Stimulated activated CD8-positive, alpha-beta memory T cell treated with anti-CD3 and anti-CD28 coated beads, Interleukin-2, amount 100 ng/mL, for 48 hours (primary cell): ENCODE measurements at places on chromosomes 2 and 18.

DNA sequence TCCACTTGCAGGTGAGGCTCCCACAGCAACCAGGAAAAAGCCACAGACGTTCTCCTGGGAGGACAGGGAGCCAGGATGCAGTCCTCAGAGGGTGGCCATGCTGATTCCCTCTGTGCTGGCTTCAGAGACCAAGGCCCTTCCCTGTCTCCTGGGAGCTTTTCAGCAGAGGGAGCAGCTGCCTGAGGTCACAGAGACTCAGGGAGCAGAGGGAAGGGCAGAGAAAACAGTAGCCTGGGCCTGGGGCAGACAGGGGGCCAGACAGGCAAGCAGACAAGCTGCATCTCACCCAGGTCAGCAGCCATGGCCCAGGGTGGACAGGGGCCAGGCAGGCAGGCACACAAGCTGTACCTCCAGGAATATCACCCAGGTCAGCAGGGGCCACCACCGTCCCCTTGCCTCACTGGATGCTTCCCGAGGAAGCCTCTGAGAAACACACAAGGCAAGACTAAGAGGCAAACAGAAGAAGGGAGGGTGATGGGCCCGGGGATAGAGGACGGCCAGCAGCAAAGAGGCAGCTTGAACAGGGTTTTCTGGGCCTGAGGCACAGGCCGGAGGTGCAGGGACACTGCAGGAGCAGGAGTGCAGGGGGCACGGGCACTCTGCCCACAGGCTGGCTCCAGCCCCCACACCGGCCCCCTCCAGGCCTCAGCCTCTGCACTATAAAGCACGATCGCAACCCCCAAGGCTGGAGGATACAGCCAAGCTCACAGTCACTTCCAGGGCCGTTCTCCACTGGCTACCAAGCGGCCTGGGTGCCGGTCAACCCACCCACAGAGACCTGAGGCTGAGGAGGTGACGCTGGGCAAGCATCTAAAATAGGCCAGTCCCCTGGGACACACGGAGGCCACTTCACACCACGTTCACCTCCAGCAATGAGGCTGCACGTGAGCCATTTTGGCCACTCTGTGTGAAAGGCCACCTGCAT lies 6.1 kb downstream of the SLC66A2 start:
- DNase-seq, result no peak

GRCh38 chr2:71275939-71276310 lies 49.0 kb upstream of the PAIP2B start:
- DNase-seq, result no peak

DNA sequence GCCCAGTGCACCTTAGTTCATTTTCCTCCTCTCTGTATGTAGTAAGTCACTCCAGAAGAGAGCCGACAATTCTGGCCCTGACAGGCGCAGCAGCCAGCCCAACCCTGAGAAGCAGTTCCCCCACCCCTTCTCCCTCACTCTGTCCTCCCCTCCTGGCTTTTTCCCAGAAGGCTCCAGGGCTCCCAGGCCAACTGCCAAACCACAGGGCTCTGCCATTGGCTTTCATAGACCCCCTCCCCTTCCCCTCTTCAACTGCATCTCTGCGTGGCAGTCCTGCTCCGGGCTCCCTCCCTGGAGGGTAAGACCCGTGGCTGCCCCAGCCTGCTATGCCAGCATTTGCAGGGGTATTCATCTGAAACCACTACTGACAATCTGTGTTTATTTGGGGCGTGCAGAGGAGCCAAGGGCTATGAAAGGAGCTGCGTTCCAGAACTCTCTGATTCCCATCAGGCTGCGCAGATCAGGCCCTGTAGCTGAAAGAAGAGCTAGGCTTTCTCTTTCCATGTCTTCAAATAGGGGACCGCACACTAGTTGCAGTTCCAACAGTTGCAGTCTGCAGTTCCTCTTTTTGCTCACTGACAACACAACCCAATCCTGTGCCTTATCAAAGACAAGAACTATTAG lies 388.6 kb upstream of the TNP1 start:
- DNase-seq, result no peak

DNA sequence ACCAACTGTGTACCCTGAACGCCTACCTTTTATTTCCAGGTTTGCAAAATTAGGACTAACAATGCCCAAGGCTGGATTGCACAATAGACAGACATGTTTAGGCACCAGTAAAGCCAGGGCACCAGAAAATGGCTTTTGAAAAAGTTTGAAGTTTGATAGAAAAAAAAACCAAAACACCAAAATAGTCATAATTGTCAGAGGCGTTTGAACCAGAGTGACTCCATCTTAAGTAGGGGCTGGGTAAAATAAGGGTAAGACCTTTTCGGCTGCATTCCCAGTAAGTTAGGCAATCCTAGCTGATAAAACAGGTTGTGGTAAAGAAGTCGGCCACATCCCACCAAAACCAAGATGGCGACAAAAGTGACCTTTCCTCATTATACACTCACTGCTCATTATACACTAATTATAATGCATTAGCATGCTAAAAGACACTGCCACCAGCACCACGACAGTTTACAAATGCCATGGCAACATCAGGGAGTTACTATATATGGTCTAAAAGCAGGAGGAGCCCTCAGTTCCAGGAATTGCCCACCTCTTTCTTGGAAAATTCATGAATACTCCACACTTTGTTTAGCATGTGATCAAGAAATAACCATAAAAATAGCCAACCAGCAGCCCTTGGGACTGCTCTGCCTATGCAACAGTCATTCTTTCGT lies 105.1 kb upstream of the MSH2 start:
- no peak for DNase-seq

DNA sequence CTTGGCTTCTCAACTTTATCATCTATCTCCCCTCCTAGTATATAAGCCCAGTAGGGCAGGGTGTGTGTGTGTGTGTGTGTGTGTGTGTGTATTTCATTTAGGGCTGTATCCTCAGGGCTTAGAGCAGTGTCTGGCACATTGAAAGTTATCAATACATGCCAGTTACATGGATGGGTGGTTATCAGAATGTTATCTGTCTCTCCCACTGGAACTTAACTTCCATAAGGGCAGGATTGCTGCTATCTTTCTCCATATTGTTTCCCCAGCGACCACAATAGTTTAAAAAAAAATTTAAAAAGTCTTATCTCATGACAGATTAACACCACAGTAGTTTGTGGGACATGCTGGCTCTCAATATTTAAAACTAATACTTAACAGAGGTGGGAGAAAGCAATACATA lies 488.9 kb downstream of the PLCL1 start:
- no peak for DNase-seq

DNA sequence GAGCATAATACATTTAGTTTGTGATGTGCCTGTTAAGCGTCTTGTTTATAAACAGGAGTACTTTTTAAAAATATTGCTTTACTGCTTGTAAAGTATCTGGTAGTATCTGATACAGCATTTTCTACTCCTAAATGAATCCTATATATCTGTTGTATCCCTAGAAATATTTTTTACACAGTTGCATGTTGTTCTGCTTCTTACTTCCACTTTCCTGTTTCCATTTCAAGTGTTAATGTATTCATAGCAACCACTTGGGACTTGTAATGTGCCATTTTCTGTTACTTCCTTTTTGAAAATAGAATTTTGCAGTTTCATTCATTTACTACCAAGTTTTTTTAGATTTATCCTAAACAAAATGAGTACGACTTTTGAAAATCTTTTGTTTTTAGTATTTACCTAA lies 24.9 kb downstream of the CCNT2 start:
- no peak for DNase-seq

GRCh38 chr2:25494616-25495015 lies 152.9 kb upstream of the DNMT3A start:
- no peak for DNase-seq

GRCh38 chr2:29261003-29261402 lies 145.8 kb downstream of the CLIP4 start:
- no peak for DNase-seq
